Substantia nigra (tissue), 51 donors: ENCODE measurements at places on chromosomes 11 and 22.

DNA sequence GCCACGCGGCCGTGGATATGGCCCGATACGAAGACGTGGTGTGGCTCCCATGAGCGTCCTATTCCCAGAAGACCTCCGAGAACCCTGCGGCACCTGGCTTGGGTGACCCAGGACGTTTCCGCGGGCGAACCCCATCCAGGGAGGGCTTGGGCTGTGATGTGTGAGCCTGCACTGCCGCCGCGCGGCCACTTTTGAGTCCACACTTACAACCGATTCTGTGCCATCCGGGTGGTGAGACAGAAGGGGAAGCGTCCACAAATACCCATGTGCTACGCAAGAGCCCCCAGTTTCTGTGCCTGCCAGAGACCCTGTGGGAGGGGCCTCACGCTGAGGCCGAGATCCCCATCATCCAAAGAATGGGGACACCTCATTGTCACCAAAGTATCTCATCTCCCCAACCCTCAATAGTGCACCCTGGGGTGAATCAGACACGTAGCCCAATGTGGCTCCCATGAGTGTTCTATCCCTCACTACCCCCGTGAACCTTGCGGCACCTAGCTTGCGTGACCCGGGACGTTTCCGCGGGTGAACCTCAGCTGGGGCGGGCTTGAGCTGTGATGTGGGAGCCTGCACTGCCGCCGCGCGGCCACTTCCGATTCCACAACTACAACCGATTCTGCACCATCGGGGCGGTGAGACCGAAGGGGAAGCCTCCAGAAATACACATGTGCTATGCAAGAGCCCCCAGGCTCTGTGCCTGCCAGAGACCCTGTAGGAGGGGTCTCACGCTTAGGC is 4.6 kb upstream of the H19 start:
- no peak for DNase-seq

- DNase-seq: no peak
These were observed 54.5 kb upstream of the WEE1 start for GRCh38 chr11:9518835-9519410.

DNA sequence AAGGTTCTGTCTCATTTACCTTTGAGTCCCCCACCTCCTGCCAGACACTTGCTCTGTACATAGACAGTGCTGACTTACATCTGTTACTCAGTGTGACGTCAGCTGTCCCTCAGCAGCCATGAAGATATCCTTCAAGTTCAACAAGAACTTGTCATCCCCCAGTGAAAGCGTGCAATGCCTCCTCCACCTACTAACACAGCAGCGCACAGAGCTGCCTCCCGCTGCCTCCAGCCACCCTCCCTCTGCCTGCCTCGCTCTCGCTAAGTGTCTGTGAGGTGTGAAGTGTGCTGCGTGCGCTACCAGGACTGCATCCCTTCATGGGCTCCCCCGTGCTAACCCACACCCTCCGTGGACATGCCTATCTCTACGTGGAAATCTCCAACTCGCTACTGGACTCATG is 621.4 kb downstream of the BRD1 start:
- DNase-seq: no peak

GRCh38 chr11:117424781-117425180 is 97.1 kb downstream of the CEP164 start:
- no peak for DNase-seq

DNA sequence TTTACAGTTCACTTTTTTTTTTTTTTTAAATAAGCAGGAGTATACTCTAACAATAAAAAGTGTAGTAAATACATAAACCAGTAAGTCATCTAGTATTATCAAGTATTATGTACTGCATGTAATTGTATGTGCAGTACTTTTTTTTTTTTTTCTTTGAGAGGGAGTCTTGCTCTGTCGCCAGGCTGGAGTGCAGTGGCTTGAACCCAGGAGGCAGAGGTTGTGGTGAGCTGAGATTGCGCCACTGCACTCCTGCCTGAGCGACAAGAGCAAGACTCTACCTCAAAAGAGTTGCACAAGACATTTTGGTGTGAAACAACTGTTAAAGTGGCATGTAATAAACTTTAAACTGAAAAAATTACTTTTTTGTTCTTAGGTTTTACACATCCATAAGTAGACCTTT is 16.7 kb downstream of the BCL2L13 start:
- DNase-seq: no peak

DNA sequence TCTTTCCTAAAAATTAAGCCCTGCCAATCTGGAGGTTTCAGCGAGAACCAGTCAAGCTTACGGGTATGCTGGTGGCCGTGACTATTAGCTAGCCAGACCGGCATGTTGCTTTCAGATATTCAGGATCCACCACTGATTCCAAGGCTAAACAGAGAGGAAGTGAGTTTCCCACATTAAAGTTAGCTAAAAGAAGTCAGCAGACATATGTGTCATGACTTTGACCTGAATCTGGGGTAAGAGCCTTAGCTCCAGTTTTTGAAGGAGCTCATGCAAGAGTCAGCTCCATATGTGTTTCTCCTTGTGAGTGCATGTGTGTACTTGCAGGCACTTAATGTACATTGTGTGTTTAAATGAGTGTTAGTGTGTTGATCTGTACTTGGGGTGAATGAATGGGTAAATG is 1.4 kb downstream of the ZFPL1 start:
- DNase-seq: no peak

- no peak for DNase-seq
These were observed 57.6 kb downstream of the TSPAN18 start for GRCh38 chr11:44784436-44784760.

- DNase-seq: no peak
These were observed 12.8 kb downstream of the PMM1 start for GRCh38 chr22:41576877-41577276.

DNA sequence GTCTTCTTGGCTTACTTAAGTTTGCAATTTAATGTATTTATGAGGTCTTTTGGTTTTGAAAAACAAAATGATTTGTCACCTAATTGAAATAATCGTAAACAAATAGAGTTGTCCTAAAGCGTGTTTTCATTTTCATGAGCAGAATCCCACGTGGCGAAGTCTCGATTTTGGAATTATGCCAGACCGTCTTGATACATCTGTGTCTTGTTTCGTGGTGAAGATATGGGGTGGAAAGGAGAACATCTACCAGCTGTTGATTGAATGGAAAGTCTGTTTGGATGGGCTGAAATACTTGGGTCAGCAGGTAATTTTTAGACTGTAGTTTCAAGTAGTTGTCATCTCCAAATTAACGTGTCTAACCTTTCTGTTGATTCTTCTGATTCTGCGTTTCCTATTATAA is 64.7 kb downstream of the UVRAG start:
- DNase-seq: no peak

DNA sequence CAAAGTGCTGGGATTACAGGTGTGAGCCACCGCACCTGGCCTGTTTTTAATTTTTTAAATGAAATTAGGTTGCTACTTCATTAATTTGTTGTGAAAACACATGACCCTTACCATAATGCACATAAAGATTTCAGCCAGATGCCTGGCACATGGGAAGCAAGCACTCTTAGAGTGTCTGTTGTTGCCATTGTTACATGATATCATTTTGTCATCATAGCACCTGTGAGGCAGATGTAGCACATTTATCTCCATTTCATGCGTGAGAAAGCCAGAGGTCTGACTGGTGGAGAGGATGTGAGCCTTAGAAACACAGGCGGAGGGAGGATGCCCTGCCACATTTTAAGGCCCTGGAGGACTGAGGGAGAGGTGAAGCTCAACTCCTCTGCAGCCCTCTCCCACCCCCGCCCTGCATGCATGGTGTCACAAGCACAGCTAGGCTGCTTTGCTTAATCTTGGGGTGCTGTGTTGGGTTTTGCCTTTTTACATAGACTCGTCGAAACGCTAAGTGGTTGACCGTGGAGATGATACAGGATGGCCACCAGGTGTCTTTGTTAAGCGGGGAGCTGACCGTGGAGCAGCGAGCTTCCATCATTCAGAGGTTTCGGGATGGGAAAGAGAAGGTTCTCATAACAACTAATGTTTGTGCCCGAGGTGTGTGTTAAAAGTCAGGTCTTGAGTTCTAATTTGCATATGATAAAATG is 14.0 kb downstream of the DDX25 start:
- DNase-seq: no peak

GRCh38 chr11:78386215-78386941 is 31.2 kb downstream of the GAB2 start:
- DNase-seq: no peak

GRCh38 chr11:79437981-79438630 is 2.7 kb downstream of the TENM4 start:
- no peak for DNase-seq

DNA sequence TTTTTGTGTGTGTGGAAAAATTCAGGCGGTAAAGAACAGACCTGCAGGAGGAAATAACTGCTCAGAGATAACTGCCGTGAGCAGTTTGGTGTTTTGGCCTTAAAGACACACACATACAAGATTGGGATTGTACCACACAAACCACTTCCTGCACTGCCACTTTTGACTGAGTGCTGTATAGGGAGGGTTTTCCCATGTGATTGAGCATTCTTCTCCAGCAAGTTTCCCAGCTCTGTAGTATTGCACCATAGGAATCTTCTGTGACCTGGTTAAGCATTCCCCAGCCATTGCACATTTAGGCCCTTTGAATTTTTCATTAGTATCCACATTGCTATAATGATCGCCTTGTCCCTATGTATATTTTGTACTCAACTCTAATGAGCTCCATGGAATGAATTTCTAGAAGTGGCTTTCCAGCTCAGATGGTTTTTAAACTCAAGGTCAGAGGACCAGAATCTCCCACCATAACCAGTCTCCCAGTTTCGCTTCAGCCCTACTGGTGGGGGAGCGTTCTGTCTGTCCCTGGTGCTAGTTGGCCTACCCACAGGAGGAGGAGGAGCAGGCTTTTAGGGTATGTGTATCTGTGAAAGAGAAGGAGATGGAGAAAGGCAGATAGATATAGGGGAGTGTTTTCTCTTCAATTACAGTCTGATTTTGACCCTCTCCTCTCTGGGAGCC is 9.3 kb downstream of the CD82 start:
- no peak for DNase-seq

DNA sequence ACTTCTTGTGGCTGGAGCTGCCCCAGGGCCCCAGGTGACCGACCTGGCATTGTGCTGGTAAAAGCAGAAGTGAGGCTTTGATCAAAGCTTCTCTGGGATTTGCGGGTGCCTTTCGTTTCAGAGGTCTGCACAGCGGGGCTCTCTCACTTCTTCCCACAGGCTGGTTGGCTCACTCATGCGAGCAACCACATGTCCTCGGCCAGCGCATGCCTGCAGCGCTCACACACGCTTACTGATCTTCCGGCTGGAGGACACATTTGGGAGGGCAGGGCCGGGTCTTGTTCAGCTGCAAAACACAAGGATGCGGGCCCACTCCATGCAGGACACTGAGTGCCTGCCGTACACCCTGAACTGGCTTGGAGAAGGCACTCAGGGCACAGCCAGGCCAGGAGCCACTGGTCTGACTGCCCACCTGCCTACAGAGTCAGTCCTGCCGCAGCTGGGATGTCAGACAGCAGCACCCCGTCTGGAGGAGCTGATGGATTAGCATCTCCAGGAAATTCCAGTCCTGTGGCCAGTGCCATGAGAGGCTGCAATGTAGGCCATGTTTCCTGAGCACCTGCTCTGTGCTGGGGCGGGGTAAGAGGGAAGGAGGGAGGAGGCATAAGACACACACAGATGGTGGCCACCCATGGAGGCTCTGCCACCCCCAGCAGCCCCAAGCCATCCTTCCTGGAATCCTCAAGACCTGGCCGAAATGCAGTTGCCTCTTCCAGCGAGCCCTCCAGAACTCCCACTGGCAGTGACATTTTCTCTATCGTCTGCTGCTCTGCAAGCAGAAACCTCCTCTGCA is 1383.2 kb downstream of the BRD1 start:
- DNase-seq: no peak

GRCh38 chr11:122099374-122100036 is 16.5 kb downstream of the BLID start:
- DNase-seq: no peak

- no peak for DNase-seq
These were observed 429 bp downstream of the VEGFB start for GRCh38 chr11:64234647-64235379.

DNA sequence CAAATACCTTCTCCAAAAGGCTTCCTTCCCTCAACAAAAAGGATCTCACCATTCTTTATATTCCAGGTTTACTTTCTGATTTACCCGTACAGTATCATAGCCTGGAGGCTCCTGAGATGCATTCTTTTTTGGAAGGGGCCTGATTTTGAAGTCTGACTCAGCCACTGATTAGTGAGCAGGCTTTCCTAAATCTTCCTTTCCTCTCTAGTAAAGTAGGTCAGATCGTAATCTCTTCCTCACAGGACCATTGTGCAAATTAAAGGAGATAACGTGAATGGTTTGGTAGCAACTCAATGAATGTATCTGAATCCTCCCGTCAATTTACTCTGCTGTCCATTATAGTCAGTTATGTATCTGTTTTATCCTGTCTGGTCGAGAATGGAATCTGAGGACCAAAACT is 227.7 kb upstream of the ANO5 start:
- DNase-seq: no peak

GRCh38 chr11:79471071-79471844 is 30.4 kb upstream of the TENM4 start:
- DNase-seq: no peak

GRCh38 chr11:95231881-95232605 is 1.0 kb upstream of the SESN3 start:
- DNase-seq: peak; percentile 81

DNA sequence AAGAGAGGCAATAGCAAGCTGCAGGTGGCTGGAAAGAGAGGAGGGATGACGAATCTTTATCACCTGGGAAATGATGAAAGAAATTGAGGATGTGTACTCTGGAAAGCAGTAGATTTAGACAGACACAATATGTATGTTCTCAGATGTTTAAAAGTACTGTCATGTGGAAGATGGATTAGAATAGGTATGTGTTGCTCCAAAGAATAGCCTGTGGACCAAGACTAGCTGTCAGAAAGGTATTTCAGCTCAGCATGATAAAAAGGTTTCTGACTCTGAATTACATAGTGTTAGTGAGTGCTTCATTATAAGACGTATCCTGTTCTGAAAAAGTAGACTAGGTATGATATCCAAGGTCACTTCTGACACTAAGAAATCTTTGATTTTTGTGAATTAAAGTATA is 322.4 kb downstream of the CNTN5 start:
- DNase-seq: no peak

DNA sequence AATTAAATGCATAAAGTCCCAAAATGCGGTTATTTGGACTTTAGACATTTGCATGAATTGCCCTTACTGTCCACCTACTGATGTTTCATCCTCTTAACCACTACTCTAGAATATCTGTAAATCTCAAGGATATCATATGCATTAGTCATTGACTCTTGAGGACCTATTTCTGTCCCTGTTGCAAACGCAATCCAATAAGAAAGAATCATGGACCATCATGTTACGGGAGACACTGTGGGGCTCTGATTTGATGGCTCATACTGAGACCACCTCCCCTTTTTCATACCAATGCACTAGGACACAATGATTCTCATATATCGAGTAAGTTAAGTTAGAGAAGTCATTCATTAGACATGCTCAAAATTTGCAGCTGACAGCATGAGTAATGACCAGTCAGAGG is 14.4 kb downstream of the POU2AF2 start:
- DNase-seq: no peak

- DNase-seq: no peak
These were observed 47.2 kb upstream of the CEP295 start for GRCh38 chr11:93614173-93614722.
